CD4-positive, alpha-beta T cell treated with Interleukin-15 for 1 hour (primary cell): ENCODE measurements at places on chromosomes 13 and 19.
A peak's percentile ranks its signal among the peaks of the same experiment; 100 is the strongest.

- no peak for DNase-seq
Observed at GRCh38 chr13:82947191-82947621, 935.1 kb downstream of the SLITRK1 start.

- no peak for DNase-seq
Observed at GRCh38 chr19:5787409-5788182, 3.0 kb upstream of the PRR22 start.

- DNase-seq, result no peak
Observed at GRCh38 chr19:50719566-50719965, at the start of gene SHANK1. Gene SHANK1, minus strand, starts transcription at chr19:50719802. Its CDS starts 2,883 bp downstream, at chr19:50716919.

GRCh38 chr19:19459073-19459472 lies 53.6 kb downstream of the GATAD2A start:
- DNase-seq, result no peak

GRCh38 chr19:1690699-1691307 lies 38.4 kb upstream of the TCF3 start:
- peak; percentile 53 for DNase-seq

- no peak for DNase-seq
Observed at GRCh38 chr13:20331949-20332348, 99.8 kb upstream of the GJB6 start.

- DNase-seq, result peak; percentile 98
Observed at GRCh38 chr19:17539238-17540117, 16.0 kb upstream of the COLGALT1 start.

GRCh38 chr13:69633044-69633443 lies 474.6 kb upstream of the ATXN8OS start:
- DNase-seq, result no peak

DNA sequence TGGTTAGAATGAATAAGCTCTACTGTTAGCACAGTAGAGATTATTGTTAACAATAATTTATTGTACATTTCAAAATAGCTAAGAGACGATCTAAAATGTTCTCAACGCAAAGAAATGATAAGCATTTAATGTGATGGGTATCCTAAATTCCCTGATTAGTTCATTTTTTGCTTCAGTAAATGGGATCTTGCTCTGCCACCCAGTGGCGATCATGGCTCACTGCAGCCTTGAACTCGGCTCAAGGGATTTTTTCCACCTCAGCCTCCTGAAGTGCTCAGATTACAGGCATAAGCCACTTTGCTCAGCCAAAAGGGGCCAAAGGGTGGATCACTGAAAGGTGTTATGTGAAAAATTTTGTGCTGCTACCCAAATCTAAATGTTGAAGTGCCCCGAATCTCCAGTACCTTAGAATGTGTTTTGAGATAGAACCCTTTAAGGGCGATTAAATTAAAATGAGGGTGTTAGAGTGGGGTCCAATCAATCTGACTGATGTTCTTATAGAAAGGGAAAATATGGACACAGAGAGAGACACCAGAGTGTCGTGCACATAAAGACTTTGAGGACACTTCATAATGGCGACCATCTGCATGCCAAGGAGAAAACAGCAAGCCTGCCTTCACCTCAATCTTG lies 31.5 kb upstream of the ZNF766 start:
- peak; percentile 61 for DNase-seq
